H9 (cell line): ENCODE measurements at places on chromosomes 13 and 19. TPM values are rescaled to one million over a fixed set of nuclear protein-coding genes. Genes with fewer than 3 reads are reported as not detected.

Gene ZNF429
- 11.2 and 12.1 TPM in 2 replicates for total RNA-seq

Gene ZNF575
- not detected in 2 replicates for total RNA-seq

- H3K4me3 ChIP-seq, result no peak overlapping the region
- H3K36me3 ChIP-seq, result no peaks in the 10 kb centered on the region
- no peaks in the 10 kb centered on the region for H3K27me3 ChIP-seq
- H3K27ac ChIP-seq, result no peak overlapping the region
- peak; percentile 88 for DNase-seq
- H3K4me1 ChIP-seq, result peaks cover 3% of the 10 kb centered on the region; the same call in 1 of the 2 replicates
Observed at GRCh38 chr13:27379694-27380641, 44.5 kb upstream of the GTF3A start.

GRCh38 chr19:15188851-15189250 lies 11.9 kb downstream of the NOTCH3 start:
- H3K27ac ChIP-seq, result no peak overlapping the region
- H3K27me3 ChIP-seq, result no peaks in the 10 kb centered on the region
- no peak overlapping the region for H3K4me3 ChIP-seq
- H3K4me1 ChIP-seq, result no peaks in the 10 kb centered on the region
- DNase-seq, result no peak

- H3K4me3 ChIP-seq, result no peak overlapping the region
- DNase-seq, result no peak
- H3K36me3 ChIP-seq, result no peaks in the 10 kb centered on the region
- H3K27me3 ChIP-seq, result no peaks in the 10 kb centered on the region
- no peak overlapping the region for H3K27ac ChIP-seq
Observed at GRCh38 chr13:42752731-42753130, 28.7 kb upstream of the FAM216B start.
